ENCODE measurements at places on chromosomes 1 and 21. TPM values are rescaled to one million over a fixed set of nuclear protein-coding genes. Genes with fewer than 3 reads are reported as not detected.

Gene OR2L2
- polyA plus RNA-seq = 0.44 TPM

Gene PSRC1
- 37.1 TPM for polyA plus RNA-seq

Gene PEX11B
- polyA plus RNA-seq = 52.0 TPM

Gene TAL1
- polyA plus RNA-seq = 8.7 TPM

Gene APOBEC4
- polyA plus RNA-seq = not detected

Gene SMIM1
- 2.8 TPM for polyA plus RNA-seq

Gene FCRL2
- polyA plus RNA-seq = not detected

Gene GJA8
- not detected for polyA plus RNA-seq

Gene CELA2B
- 1.0 TPM for polyA plus RNA-seq

Gene TNNT2
- 1.9 TPM for polyA plus RNA-seq

Gene TPM3
- 194 TPM for polyA plus RNA-seq

Gene BCL2L15
- polyA plus RNA-seq = 1.1 TPM

Gene RHD
- 0.63 TPM for polyA plus RNA-seq

Gene PLPPR4
- 36.3 TPM for polyA plus RNA-seq

Gene CFAP141
- polyA plus RNA-seq = 2.3 TPM

Gene PODN
- polyA plus RNA-seq = 1.6 TPM

Gene ERI3
- polyA plus RNA-seq = 125 TPM

Gene LELP1
- not detected for polyA plus RNA-seq

Gene CFAP74
- polyA plus RNA-seq = 5.6 TPM

Gene OR2T33
- 0.24 TPM for polyA plus RNA-seq

Gene DCST1
- polyA plus RNA-seq = 0.11 TPM

Gene CADM3
- polyA plus RNA-seq = 243 TPM

Gene SELP
- polyA plus RNA-seq = 1.0 TPM

Gene PLEKHO1
- polyA plus RNA-seq = 93.8 TPM

Gene GPR161
- 22.0 TPM for polyA plus RNA-seq

Gene ZNF593OS
- 2.3 TPM for polyA plus RNA-seq
